Brain microvascular endothelial cell (primary cell): ENCODE measurements at places on chromosomes 3 and 15.

DNA sequence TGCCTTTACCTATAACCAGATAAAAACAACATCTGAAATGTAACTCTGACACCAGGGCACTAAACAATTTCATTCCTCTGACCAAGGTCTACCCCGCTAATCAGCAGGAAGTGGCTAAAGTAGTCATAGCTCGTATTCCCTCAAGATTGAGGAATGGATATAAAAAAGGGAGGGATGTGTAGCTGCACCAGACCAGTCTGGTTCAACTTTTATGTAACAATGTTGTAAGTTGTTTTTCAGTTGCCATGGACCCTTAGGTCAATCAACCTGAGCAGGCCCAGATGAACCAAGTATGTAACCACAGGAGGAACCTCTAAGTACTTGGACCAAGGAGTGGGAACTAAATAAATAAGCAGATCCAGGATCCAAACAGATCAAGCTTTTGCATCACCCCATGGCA lies 28.4 kb upstream of the IFT57 start:
- peak; percentile 4 for DNase-seq

GRCh38 chr15:46297766-46298165 lies 662.9 kb downstream of the SQOR start:
- DNase-seq = no peak

- DNase-seq = no peak
Measured at GRCh38 chr3:50237133-50237651, 1.2 kb downstream of the GNAI2 start.

- DNase-seq = peak; percentile 89
Measured at GRCh38 chr3:157160658-157161424, 894 bp upstream of the CCNL1 start.

DNA sequence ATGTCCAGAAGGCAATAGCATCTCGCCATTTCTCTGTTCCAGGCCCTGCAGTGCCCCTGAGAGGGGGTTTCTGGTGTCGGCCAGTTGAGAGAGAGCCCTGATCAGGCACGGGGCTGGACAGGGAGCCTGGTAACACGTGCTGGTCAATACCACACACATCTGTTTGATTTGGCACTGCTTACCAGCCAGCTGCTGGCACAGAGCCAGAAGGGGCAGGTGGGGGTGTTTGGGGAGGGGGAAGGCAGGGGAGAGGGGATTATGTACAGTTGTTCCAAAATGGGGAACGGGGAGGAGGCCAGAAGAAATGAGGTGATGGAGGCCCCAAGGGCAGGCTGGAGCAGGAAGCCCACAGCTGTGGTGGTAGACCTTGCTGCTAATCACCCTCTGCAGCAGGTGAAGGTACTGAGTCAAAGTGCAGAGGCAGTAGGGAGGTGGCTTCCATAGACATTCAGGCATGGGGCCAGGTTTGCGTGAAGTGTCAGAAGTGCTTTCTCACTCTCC lies 153.5 kb upstream of the LPP start:
- DNase-seq = no peak

DNA sequence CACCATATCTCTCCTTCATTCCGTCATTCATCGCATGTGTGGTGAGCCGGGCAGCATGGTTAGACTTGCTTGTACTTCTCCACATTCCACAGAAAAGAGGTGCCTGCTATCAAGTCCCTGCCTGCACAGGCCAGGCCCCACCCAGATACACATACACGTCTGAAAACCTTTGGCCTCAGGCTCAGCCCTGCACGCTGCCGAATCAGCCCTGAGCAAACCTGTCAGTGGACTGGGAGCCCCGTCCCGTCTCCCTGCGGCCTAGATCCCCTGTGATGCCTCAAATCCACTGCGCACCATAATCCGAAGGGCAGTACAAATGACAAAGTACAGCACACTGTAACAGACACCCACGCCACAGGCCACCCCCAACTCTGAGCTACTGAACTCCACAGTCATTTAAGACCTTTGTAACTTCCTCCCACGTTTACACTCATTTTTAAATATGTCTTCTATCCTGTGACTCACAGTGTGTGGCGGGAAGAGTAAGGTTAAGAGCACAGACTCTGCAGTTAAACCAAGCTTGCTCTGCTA lies 67.1 kb downstream of the MB21D2 start:
- peak; percentile 82 for DNase-seq

DNA sequence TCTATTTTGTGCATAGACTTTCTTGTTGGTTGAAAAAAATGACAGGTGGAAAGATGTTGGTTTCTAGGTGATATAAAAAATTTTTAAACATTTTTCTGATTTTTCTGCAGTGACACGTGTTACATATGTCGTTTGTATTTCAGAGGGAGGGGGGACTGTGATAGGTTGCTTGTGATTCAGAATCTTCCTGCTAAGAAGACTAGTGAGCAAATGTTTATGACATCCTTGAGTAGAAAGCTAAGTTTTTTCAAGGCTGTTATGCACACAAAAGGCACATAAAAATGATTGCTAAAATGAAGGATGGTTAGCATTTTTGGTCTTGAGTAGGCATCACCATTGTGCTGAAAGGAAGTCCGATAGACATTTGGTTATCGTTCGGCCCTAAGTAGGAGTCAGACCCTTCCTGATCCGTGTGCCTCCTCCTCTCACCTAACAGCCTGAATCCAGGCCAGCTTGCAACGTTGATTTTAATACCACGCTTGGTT lies 1.5 kb downstream of the ZNF639 start:
- DNase-seq = peak; percentile 40

DNA sequence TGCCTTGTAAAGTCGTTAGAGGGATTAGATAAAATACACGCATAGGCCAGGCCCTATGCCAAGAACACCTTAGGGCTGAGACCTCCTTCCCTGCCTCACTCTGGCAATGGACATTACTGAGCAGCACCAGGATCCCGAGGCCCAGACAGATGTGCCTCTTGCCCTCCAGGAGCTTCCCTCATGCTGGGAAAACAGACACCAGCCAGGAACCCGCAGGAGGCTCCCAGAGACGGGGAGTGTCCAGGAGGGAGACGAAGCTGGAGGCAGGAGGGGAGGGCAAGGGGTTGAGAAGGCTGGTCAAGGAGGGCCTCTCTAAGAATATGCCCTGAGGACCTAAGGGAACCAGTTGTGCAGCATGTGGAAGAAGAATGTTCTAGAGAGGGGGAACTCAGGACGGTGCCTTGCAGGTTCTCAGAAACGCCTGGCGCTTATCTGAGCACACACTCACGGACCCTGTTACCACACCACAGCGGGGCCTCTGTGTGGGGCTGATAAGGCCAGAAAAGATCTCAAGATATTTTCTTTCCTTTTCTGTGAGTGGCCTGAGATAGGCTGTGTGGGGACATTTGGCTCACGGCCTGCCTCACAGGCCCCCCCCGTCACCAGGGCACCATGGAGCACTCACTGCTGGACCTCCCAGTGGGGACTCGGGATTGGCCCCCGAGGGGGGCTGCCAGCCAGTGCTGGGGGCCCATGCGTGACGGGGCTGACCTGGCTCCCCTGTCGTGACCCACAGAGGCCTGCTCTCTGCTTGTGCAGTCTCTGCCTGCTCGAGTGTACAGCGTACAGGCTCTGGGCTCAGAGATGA lies 22.0 kb upstream of the CYP11A1 start:
- DNase-seq = no peak
